ENCODE measurements at places on chromosomes 6 and 20.

- no peak for DNase-seq
These were observed 33.7 kb downstream of the PAX1 start for GRCh38 chr20:21739161-21739560.

- no peak for DNase-seq
These were observed 39.9 kb upstream of the FRMD1 start for GRCh38 chr6:168118935-168119334.

DNA sequence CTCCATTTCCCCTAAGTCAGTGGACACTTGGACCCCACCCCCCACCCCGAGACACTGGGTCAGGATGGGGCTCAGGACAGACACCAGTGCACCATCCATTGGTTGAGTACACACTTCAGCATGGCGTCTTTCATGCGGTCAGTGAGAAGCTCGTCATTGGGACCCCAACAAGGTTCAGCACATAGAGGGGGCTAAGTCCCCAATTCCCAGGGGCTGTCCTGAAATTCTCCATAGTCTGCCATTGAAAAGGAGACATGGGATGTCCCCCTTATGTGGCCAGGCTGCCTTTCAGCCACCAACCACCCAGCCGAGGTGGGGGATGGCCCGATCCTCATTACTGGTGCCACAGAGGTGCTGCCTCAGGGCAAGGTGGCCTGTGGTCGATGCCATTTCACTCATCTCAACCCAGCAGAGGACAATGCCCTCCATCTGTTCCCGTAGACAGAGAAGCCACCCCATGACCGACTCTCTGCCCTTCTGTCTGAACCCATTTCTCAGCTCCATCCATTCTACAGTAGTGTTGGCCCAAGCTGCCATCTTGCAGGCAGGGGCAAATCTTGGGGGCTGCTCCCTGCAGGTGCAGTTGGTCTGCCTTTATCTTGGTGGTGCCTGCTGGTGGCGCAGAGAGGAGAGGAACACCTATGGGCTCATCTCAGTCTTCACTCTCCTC is 37.4 kb downstream of the PRR18 start:
- DNase-seq: no peak

DNA sequence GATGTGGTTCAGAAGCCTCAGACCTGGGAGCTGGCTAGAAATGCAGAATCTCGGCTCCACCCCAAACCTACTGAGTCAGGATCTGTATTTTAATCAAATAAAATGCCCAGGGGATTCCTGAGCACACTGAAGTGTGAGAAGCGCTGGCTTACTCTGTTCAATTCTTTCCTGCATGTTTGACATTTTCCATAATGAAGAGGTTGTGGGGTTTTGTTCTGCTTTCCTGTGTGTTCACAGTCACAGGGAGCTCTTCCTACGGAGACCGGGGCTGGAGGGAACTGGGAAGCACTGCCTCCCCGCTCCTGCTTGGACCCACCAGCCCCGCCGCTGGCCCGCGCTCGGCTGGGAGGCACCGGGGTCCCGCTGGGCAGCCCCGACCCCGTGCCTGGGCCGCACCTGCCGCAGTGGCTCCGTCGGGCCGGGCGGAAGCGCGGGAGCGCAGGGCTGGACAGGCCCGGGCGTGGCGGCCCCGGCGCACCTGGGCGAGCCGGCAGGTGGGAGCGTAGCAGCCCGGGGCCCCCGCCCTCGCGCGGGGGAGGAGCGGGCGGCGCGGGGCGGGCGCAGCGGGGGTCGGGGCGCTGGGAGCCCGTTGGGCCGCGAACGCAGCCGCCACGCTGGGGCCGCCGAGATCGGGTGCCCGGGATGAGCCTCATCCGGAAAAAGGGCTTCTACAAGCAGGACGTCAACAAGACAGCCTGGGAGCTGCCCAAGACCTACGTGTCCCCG is at the start of gene MAPK13:
Gene MAPK13 (plus strand): TSS at position 573 of the 726 bp plus-strand sequence. CDS start 70 bp downstream, at position 643.
- no peak for DNase-seq

GRCh38 chr6:123276546-123276980 is 280.5 kb downstream of the CLVS2 start:
- no peak for DNase-seq

- no peak for DNase-seq
These were observed 4.2 kb upstream of the FBXO30 start for GRCh38 chr6:145818796-145819195.

GRCh38 chr6:106452628-106453027 is 92.1 kb downstream of the CRYBG1 start:
- no peak for DNase-seq

DNA sequence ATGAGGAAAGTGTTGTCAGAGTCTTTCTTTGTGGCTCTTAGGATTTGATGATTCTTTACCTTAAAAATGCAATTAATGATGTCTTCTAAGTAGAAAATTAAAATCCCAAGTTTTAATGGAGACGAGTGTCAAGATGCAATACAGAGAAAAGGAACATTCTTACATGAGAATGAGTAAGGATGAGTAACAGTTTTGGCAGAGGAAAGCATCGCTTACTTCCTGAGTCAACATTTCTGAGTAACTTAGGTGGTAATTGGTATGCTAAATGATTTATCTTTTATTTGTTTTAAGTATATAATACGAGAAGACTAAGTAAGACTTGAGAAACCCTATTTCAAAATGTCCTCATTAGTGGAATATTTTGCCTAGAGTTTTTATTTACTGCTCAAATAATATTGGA is 101.3 kb downstream of the RTN4IP1 start:
- no peak for DNase-seq

- DNase-seq: no peak
These were observed 2.0 kb downstream of the FOXQ1 start for GRCh38 chr6:1313767-1314503.

GRCh38 chr20:35005463-35005961 is 49.8 kb downstream of the MYH7B start:
- no peak for DNase-seq

DNA sequence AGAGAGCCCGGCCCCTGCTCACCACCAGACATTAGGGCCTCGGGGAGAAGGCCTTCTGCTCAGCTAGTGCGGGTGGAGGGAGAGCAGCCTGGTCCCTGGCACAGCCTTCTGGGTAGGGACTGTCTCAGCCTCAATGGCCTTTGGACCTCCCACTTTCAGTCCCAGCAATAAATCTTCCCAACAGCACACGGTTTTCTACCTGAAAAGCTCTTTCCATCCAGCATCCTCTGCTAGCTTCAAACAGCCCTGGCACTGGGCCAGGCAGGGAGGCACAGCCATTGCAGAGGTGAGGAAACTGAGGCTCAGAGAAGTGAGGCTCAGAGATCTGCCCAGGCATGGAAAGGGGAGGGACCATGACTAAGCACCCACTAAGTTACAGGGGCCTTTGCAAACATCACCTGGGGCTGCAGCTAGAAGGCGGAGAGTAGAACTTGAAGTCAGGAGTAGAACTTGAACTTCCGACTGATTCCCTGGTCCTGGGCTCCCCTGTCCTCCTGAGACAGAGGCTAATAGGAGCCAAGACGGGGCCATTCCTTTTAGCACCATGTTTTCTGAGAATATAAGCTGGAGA is 43.9 kb upstream of the NOL4L start:
- no peak for DNase-seq

- DNase-seq: no peak
These were observed 188.3 kb upstream of the GMDS start for GRCh38 chr6:2433711-2434110.

DNA sequence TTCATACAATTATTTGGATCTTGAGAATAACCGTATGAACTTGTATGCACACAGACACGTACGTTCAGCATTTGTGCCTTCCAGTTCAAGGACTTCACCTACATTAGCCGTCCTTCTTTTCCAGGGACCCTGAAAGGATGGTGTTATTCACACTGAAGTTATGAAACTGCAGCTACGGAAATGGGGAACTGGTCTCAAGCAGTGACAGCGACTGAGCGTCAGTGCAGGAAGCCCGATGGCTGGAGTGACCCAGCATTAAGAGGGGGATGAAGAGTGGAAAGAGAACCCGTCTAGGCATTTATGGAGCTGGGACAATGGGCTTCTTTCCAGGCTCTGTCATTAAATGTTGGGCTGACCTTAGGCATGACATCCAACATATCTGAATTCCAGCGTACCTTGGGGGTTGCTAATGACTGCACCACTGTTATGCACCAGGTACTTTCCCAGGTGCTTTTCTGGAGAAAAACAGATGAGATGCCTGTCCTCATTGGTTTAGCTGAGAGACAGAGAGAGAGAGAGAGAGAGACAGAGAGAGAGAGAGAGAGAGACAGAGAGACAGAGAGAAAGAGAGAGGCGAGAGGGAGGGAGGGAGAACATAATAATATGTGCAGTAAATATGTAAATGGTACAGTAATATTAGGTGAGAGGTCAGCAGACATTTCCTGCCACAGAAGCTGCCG is 204.7 kb upstream of the EXOC2 start:
- DNase-seq: no peak

- no peak for DNase-seq
These were observed 21.5 kb downstream of the PKIB start for GRCh38 chr6:122631571-122632249.

GRCh38 chr6:149063468-149063867 is 254.0 kb upstream of the TAB2 start:
- no peak for DNase-seq

GRCh38 chr6:64520050-64520449 is 884.4 kb downstream of the PHF3 start:
- no peak for DNase-seq

GRCh38 chr6:28742668-28743270 is 181.0 kb downstream of the TRIM27 start:
- DNase-seq: no peak

GRCh38 chr6:117440706-117441525 is 15.2 kb upstream of the ROS1 start:
- DNase-seq: no peak

- DNase-seq: no peak
These were observed 23.7 kb downstream of the VSTM2L start for GRCh38 chr20:37926612-37927011.

DNA sequence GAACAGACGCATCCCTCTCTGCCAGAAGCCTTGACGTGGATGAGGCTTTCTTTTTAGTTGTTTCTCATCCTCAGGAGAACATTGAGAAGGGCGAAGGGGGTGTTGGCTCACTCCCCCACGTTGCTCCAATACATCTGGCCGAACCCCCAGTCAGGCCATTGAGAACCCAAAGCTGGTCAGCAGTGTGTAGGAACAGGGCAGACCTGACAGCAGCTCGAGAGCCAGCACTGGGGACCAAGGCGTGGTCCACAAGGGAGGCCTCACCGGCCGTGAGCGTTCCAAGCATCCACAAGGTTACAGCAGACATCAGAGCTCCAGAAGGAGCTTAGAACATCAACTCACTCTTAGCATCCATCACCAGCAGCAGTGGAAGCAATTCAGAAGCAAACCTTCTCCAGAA is 387.9 kb upstream of the ARID1B start:
- no peak for DNase-seq

DNA sequence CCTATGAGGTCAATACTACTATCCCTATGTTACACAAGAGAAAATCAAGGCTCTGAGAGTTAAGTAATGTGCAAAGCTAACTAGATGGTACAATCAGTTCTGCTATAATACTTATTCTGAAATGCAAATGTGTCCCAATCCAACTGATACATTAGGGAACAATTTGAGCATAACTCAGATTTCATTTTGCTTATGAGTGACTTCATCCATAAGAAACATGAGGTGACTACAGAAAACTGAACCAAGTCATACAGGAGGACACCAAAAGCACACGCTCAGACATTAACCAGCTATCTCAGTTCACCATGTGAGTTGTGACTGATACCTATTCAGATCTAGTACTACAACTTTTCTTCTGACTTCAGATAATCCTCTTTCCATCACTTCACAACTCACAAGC is 179.9 kb upstream of the RUNX2 start:
- DNase-seq: no peak

Measured in activated T-cell treated with anti-CD3 and anti-CD28 coated beads for 4 hours (primary cell).